Astrocyte (in vitro differentiated cells and primary cell): ENCODE measurements at places on chromosomes 4 and X. TPM values are rescaled to one million over a fixed set of nuclear protein-coding genes. Genes with fewer than 3 reads are reported as not detected.

- H3K36me3 ChIP-seq: no peaks in the 10 kb centered on the region
- no peak overlapping the region for H3K4me3 ChIP-seq
- H3K27me3 ChIP-seq: no peaks in the 10 kb centered on the region
- no peak overlapping the region for H3K27ac ChIP-seq
Observed at GRCh38 chr4:89254847-89255246, 52.8 kb downstream of the GPRIN3 start.

DNA sequence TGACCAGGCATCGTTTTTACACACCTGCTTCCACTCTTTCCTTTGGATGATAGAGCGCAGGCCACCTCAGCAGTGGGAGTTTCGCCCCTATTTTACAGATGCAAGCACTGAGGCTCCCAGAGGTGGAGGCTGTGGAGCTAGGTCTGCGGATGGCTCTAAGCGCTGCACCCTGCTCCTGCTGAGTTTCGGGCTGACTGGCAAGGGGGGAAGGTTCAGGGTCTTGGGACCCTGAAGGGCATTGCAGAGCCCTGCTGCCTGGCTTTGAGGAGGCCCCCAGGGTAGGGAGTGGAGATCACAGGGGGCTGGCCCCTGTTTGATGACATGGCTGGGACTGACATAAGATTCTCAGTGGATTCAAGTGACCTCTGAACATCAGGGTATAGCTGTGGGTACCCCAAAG, 62.8 kb upstream of the NKX1-1 start:
- no peaks in the 10 kb centered on the region for H3K4me1 ChIP-seq
- H3K4me3 ChIP-seq: no peak overlapping the region
- H3K36me3 ChIP-seq: no peaks in the 10 kb centered on the region
- peaks cover 7% of the 10 kb centered on the region for H3K27me3 ChIP-seq

- no peaks in the 10 kb centered on the region for H3K27me3 ChIP-seq
- DNase-seq: peak; percentile 30
- H3K27ac ChIP-seq: no peak overlapping the region
- no peaks in the 10 kb centered on the region for H3K36me3 ChIP-seq
Observed at GRCh38 chr4:14294611-14295010, 667.1 kb upstream of the BOD1L1 start.

DNA sequence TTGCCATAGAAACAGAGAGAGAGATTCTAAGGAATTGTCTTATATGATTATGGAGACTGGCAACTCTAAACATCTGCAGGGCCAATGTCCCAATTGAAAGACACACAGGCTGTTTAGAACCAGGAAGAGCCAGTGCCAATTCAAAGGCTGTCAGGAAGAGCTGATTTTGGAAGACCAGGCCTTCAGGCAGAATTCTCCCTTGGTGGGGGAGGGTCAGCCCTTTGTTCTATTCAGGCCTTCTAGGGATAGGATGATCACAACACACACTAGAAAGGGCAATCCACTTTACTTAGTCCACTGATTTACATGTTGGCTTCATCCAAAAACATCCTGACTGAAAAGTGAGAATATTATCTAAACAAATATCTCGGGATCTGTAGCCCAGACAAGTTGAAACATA, 15.2 kb downstream of the C4orf46 start:
- no peaks in the 10 kb centered on the region for H3K36me3 ChIP-seq
- H3K4me3 ChIP-seq: no peak overlapping the region
- H3K27ac ChIP-seq: no peak overlapping the region
- no peaks in the 10 kb centered on the region for H3K27me3 ChIP-seq
- DNase-seq: no peak

DNA sequence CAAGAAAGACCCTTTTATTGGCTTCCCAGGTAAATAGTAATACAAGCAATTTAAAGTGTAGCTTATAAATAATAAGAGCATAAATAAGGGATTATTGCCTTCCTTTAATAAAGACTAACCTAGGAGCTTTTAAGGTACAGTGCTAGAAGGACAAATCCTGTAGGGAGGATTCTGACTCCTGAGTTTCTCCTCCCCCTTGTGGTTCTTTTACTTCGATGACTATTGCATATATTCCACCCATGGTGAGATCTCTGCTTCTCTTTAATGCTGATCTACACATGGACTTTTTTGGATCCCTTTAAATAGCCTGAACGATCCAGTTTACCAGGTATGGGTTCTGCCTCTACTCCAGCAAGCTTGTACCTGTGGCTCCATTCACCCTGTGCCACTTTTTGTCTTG, 2.5 kb downstream of the GALNT7 start:
- no peaks in the 10 kb centered on the region for H3K27me3 ChIP-seq
- no peak overlapping the region for H3K27ac ChIP-seq
- no peak for DNase-seq
- no peak overlapping the region for H3K4me3 ChIP-seq
- H3K36me3 ChIP-seq: no peaks in the 10 kb centered on the region

DNA sequence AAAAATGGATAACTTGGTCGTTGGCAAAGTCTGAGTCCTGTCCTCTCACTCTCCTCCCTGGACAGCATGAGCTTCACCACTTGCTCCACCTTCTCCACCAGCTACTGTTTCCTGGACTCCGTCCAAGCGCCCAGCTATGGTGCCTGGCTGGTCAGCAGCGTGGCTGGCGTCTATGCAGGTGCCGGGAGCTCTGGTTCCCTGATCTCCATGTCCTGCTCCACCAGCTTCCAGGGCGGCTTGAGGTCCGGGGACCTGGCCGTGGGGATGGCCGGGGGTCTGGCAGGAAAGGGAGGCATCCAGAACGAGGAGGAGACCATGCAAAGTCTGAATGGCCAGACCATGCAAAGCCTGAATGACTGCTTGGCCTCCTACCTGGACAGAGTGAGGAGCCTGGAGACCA, 100.8 kb downstream of the NCAPG start:
- H3K4me1 ChIP-seq: no peaks in the 10 kb centered on the region
- H3K27ac ChIP-seq: no peak overlapping the region
- H3K36me3 ChIP-seq: no peaks in the 10 kb centered on the region
- H3K4me3 ChIP-seq: no peak overlapping the region

DNA sequence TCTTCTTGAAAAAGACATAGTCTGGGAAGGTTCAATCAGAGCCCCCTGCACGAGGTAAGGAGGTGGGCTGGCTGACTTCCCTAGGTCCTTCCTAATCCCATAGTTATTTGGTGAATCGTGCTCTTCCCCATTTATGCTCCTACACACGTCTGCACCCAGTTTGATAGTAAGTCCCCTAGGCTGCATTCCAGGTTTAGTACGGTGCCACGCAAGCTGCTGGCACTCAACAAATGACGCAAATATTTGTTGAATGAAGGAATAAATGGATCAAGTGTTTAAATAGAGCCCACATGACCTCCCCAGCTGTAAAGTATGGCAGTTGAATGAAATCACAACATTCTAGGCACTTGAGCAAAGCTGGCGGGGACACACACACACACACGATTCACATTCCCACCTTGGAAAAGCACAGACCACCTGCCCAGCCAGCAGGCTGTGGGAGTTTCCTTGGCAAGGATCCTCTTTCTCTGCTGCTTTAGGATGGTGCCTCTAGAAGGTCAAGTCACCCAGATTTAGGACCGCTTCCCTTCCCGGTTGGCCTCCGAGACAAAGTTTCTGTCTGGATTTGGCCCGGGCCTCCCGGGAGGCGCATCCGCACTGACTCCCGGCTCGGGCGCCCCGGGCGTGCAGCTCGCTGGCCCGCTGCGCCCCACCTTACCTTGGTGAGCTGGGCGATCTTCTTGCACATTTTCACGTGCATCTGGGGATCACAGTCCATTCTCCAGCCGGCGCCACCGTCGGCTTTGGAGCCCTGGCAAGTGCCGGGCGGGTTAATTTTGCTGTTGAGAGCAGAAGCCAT, 721 bp downstream of the FAM184B start:
- no peak overlapping the region for H3K27ac ChIP-seq
- H3K36me3 ChIP-seq: no peaks in the 10 kb centered on the region
- H3K4me1 ChIP-seq: peaks cover 14% of the 10 kb centered on the region
- DNase-seq: peak; percentile 61
- H3K27me3 ChIP-seq: peaks cover 13% of the 10 kb centered on the region

DNA sequence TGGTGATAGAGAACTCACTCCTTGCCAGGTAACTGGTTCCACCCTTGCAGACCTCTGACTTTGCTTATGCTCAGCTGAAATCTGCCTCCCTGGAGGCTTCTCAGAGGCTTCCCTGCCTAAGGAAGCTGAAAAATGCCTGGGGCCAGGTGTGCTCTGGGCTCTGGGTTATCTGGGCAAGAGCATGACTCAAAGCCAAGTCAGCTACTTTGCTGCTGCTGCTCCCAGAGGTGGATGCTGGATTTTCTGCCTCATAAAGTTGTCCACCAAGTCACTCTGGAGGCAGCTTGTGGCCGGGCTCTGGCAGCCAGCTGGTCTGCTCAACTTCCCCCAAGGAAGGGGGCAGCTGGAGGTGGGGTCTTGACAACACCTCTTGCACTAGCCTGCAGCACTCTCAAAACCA, 132.7 kb downstream of the PJA1 start:
- no peak overlapping the region for H3K4me3 ChIP-seq
- no peaks in the 10 kb centered on the region for H3K27me3 ChIP-seq
- DNase-seq: no peak
- H3K27ac ChIP-seq: no peak overlapping the region

GRCh38 chrX:67613366-67613765, 69.5 kb downstream of the AR start:
- peak overlapping the region; percentile 63 for H3K27ac ChIP-seq
- H3K27me3 ChIP-seq: no peaks in the 10 kb centered on the region
- no peak overlapping the region for H3K4me3 ChIP-seq

GRCh38 chr4:167424341-167425256, 190.3 kb upstream of the SPOCK3 start:
- H3K27me3 ChIP-seq: no peaks in the 10 kb centered on the region
- H3K27ac ChIP-seq: no peak overlapping the region
- no peaks in the 10 kb centered on the region for H3K36me3 ChIP-seq

DNA sequence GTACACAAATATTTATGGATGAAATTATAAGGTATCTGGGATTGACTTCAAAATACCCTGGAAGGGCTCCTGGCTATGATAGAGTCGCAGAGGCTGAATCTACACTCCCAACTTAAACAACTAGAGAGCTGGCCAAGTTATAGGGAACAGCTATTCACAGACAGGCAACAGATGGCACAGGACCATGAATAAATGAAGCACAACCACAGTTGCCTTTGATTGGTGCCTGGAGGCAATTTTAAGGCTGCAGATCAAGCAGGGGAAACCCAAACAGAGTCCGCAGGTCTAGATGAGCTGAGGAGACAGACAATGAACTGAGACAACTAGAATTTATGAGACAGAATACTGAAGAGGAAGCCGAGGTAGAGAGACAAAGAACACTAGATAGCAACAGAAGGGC, 155.9 kb downstream of the EVC2 start:
- DNase-seq: no peak
- H3K36me3 ChIP-seq: no peaks in the 10 kb centered on the region
- H3K4me3 ChIP-seq: no peak overlapping the region

- H3K36me3 ChIP-seq: no peaks in the 10 kb centered on the region
- no peak overlapping the region for H3K27ac ChIP-seq
- no peak for DNase-seq
- no peaks in the 10 kb centered on the region for H3K4me1 ChIP-seq
- no peaks in the 10 kb centered on the region for H3K27me3 ChIP-seq
- no peak overlapping the region for H3K4me3 ChIP-seq
Observed at GRCh38 chrX:111505783-111506182, 5.7 kb upstream of the SERTM2 start.

GRCh38 chrX:40818236-40818635, 82.9 kb upstream of the MED14 start:
- H3K27ac ChIP-seq: no peak overlapping the region
- H3K27me3 ChIP-seq: no peaks in the 10 kb centered on the region
- no peaks in the 10 kb centered on the region for H3K4me1 ChIP-seq
- H3K4me3 ChIP-seq: no peak overlapping the region
- DNase-seq: no peak

GRCh38 chr4:152678841-152679240, 956 bp downstream of the TMEM154 start:
- H3K27me3 ChIP-seq: no peaks in the 10 kb centered on the region
- H3K36me3 ChIP-seq: no peaks in the 10 kb centered on the region
- H3K4me3 ChIP-seq: peak overlapping the region; percentile 64
- H3K4me1 ChIP-seq: peaks cover 22% of the 10 kb centered on the region
- no peak overlapping the region for H3K27ac ChIP-seq

- no peaks in the 10 kb centered on the region for H3K4me1 ChIP-seq
- no peak for DNase-seq
- H3K27me3 ChIP-seq: no peaks in the 10 kb centered on the region
Observed at GRCh38 chr4:32624943-32625603, 1904.9 kb downstream of the PCDH7 start.

GRCh38 chrX:72716766-72717165, 2.7 kb upstream of the PHKA1 start:
- no peak for DNase-seq
- no peaks in the 10 kb centered on the region for H3K36me3 ChIP-seq
- no peak overlapping the region for H3K27ac ChIP-seq
- H3K4me3 ChIP-seq: no peak overlapping the region
- H3K27me3 ChIP-seq: no peaks in the 10 kb centered on the region

DNA sequence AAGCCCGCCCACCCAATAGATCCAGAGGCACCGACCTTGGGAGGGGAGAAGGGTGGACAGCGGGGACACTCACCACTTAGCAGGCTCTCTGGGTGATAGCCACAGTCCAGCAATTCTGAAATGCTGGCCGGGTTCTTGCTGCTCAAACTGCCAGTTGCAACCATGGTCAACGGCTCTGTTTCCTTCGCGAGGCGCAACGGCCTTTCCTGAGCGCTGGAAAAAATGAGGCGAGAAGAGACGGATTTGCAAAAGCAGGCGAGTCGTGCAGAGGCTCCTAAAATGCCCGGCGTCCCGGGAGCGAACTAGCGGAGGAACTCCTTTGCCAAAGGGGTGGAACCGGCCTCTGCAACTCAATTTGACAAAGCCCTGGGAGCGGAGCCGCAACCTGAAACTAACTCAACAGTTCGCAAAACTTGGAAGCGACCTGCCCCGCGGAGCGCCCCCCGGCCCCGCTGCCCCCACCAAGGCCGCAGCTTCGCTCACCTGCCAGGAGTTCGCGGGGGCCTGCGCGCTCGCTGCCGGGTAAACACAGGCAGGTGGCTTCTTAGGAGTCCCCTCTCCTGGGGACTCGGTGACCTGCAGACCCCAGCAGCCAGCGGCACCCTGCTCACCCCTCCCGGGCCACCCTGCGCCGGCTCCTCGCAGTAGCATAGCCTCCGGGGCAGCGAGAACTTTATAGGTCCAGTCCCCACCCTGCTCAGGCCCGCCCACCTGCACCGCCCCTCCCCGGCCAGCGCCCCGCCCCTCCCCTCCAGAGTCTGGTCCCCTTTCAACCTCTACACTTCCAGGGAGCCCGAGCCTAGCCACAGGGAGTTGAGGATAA, at the start of gene DDIT4L:
Gene DDIT4L, minus strand, starts transcription at position 649 of the 823 bp plus-strand sequence. Its CDS starts 485 bp downstream, at position 164.
- peak within 1 kb of the TSS; percentile 70 for H3K4me3 ChIP-seq
- DNase-seq: peak; percentile 21

ZNF81 gene
- total RNA-seq: 6.2 and 8.6 TPM in 2 replicates

ZNF157 gene
- total RNA-seq: 0.17 and 0.54 TPM in 2 replicates

KLHL34 gene
- total RNA-seq: not detected in 2 replicates

PPA2 gene
- total RNA-seq: 47.0 and 52.3 TPM in 2 replicates

CASP6 gene
- 20.6 and 25.2 TPM in 2 replicates for total RNA-seq

TIGD4 gene
- 0.23 and 0.31 TPM in 2 replicates for total RNA-seq

RWDD4 gene
- total RNA-seq: 19.2 and 19.4 TPM in 2 replicates

PARM1 gene
- total RNA-seq: 1.2 and 2.4 TPM in 2 replicates

GSX2 gene
- total RNA-seq: 1.1 and 1.7 TPM in 2 replicates

GABRG1 gene
- not detected in 2 replicates for total RNA-seq

WDR19 gene
- 14.1 and 18.0 TPM in 2 replicates for total RNA-seq

CWH43 gene
- total RNA-seq: not detected in 2 replicates

EMD gene
- 75.6 and 75.7 TPM in 2 replicates for total RNA-seq

PAGE3 gene
- total RNA-seq: not detected in 2 replicates
